Stimulated activated CD8-positive, alpha-beta memory T cell treated with anti-CD3 and anti-CD28 coated beads, Interleukin-15, amount 100 ng/mL, for 24 hours (primary cell): ENCODE measurements at places on chromosomes 7 and 10.

GRCh38 chr7:77327067-77327931 is 88.8 kb downstream of the GSAP start:
- no peak for DNase-seq

GRCh38 chr7:29300649-29301048 is 106.1 kb downstream of the CHN2 start:
- DNase-seq, result no peak

- no peak for DNase-seq
These were observed 8.6 kb upstream of the UPF2 start for GRCh38 chr10:12051241-12051640.

DNA sequence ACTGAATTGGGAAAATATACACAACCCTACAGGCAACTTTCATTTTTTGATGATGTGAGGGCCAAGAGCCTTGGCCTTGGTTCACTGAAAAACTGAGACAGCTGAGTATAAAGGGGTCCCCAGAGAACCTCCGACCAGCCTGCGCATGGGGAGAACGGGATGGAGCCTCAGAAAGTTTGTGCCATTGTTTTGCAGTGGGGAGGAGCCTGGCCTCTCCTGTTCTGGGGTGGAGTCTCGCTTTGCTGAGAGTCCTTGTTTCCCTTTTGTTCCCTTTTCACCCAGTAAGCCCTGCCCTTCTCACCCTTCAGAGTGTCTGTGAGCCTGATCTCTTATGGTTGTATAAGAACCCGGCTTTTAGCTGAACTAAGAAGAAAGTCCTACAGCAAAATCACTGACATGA is 193.2 kb upstream of the AKR1E2 start:
- no peak for DNase-seq

- no peak for DNase-seq
These were observed 93.8 kb downstream of the PTPRE start for GRCh38 chr10:128000471-128001362.

DNA sequence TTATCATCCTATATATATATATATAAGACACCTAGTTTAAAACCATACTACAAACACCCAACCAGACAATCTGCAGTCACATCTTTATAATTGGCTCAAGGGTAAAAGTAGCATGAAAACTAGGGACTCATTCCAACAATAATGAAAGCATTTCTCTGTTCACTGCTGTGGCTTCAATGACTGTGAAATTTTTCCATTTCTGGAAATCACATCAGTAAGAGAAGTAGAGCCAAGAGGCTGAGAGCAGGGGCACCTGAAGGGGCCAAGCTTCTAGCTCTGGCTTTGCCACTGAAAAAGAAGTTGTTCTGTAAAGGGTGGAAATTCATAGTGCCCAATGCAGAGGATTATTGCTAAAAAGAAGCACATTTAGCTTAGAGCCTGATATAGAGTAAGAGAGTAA is 158.6 kb upstream of the GLI3 start:
- DNase-seq, result no peak

- DNase-seq, result no peak
These were observed 27.1 kb downstream of the PRLHR start for GRCh38 chr10:118568327-118568848.

GRCh38 chr10:15570738-15571339 is 148.9 kb downstream of the ITGA8 start:
- no peak for DNase-seq

DNA sequence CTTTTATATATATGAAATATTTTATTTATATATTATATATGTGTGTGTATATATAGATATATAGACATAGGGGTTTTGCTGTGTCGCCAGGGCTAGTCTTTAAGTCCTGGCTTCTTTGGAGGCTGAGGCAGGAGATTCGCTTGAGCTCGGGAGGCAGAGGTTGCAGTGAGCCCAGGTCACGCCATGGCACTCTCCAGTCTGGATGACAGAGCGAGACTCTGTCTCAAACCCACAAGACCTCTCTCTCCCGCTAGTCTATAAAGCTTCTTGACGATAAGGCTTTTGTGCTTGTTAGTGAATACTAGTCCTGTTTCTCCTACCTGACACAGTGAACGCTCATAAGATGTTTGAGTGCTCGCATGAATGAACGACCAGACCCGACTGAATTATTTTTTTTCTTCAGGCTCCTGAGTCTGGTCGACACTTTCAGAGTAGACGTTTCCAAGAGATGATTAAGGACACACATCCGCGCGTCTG is 577 bp upstream of the DDX21 start:
- DNase-seq, result no peak

DNA sequence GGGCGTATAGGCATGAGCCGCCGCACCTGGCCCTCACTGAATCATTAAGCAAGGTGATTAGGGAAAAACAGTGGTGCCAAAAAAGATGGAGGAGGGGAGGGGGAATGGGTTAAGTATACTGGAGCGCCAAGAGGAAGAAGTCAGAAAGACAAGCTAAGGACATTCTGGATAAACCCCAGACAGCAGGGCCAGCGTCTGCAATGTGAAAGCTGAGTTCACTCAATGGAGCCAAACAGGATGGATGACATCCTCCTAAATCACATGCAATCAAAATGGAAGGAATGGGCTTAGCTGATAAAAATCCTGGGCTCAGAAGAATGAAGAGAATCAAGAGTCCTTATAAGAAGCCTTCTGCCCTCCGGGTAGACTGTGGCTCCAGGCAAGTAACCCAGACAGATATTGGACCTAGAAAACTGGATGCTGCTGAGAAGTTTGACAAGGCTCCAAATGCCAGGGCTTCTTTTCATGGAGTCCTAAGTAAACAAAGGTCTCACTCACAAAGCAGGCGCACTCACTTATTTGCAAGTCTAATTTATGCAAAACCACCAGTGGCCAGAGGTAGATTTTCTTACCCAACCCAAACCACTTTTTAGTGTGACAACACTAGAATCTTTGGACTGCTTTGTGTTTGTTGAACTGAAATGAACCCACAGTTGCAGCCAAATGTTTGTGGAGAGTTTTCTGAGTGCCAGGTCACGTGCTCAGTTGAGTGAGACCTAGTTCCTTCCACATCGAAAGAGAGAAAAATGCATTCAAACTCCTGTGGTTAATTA is 519.1 kb upstream of the AUTS2 start:
- no peak for DNase-seq

DNA sequence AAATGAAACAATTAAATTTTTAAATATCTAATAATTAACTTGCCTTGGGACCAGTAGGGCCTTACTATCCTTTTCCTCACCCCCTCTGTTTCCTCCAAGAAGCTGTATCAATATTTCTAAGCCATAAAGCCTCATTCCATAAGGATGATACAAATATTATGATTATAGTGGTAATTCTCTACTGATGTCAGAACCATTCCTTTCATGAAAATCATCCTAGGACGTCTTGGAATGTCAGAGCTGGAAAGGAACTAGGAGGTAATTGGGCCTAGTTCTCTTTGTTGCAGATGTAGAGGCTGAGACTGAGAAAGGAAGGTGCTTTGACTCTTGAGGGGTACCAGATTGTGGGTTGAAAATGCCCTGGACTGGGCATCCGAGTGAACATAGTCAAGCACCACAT is 766.7 kb upstream of the GHITM start:
- DNase-seq, result no peak

- DNase-seq, result no peak
These were observed 233.4 kb downstream of the PAXIP1 start for GRCh38 chr7:154769527-154769926.
